ENCODE measurements at places on chromosomes 13 and 19.

- DNase-seq, result no peak
Observed at GRCh38 chr19:50890422-50891252, 17.4 kb downstream of the KLK2 start.

DNA sequence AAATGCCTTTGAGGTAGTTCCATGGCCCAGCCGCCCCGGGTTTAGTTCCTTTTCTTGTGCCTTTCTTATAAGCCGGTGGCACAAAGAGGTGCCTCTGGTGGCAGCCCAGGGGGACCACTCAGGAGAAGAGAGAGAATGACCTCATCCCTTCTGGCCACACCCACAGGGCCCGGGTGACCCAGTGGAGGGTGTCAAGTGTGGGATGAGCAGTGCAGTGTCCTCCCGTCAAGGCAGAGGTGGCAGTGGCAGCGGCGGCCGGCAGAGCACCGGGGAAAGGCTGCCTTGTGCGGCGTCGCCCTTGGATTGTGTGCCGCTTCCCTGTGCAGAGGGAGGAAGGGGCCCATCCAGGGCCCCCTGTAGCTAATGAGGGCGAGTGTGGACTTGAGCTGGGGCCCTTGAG, 47.9 kb downstream of the KDM4B start:
- DNase-seq, result peak; percentile 56

DNA sequence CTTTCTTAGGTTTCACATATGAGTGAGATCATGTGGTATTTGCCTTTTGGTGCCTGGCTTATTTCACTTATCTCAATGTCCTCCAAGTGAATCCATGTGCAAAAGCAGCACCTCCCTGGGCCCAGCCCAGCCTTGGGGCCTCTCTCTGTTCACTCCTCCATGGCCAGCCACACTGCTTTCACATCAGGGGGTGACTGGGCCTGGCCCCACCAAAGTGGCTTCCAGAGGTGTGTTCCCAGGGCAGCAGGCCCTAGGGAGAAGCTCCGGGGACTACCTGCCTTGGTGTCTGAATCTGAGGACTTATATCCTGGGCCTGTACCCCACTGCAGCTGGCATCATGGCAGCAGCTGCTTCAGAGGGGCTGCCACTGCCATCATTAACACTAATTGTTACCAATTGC, 829.9 kb upstream of the SLITRK5 start:
- DNase-seq, result no peak

- no peak for DNase-seq
Observed at GRCh38 chr13:56924401-56924800, 216.3 kb upstream of the PRR20A start.

GRCh38 chr13:40986101-40986856, 32.8 kb downstream of the ELF1 start:
- no peak for DNase-seq

- no peak for DNase-seq
Observed at GRCh38 chr13:63351533-63351932, 1935.9 kb upstream of the PCDH20 start.

GRCh38 chr19:7983286-7983950, 22.0 kb downstream of the ELAVL1 start:
- DNase-seq, result no peak

DNA sequence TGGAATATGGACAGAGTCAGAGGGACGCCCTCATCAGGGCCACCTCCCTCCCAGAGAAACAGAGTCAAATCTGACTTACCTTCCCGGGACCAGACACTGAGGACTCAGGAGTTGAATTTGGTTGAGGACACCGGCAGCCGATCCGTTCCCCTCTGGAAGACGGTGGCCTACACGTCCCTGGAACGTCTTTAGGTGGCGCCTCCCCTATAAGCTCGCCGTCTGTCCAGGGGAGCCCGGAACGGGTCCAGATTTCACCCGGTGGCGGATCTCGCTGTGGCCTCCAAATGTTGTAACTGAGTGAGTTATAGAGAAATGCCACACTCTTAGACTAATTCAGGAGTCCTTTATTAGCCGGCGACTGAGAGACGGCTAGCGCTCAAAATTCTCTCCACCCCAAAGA, 9.0 kb downstream of the TNFSF14 start:
- no peak for DNase-seq

- no peak for DNase-seq
Observed at GRCh38 chr13:84191139-84191538, 308.9 kb upstream of the SLITRK1 start.

DNA sequence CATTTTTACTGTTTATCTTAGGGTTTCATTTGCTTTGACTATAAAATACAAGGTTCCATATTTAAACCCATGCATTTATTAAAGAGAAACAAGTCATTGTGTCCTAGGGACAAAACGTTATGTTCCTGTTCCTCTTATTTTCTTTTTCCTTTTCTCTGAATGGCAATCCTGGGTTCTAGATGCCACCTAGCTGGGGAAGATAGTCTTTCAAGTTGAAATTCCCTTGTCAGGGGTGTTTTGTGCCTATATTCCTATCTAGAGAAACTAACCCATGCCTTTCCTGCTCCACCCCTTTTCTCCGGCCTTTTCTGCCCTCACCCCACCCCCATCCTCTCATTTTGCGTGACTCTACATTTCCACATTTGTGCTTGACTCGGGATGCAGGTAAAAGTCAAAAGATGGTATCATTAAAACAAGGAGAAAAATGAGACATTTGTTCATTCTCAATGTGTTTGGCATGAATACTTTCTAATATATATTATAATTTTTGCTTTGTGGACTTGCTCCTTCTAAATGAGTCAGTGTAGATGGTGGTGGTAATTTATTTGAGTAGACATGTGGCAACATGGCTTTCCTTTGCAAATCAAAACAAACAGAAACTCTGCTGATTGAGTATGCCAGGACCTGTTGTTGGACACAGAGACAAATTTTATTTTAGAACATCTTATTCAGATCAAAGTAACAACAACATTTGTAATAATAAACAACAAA, 26.8 kb upstream of the STARD13 start:
- peak; percentile 18 for DNase-seq

GRCh38 chr13:99653526-99653925, 152.3 kb downstream of the TM9SF2 start:
- DNase-seq, result no peak

DNA sequence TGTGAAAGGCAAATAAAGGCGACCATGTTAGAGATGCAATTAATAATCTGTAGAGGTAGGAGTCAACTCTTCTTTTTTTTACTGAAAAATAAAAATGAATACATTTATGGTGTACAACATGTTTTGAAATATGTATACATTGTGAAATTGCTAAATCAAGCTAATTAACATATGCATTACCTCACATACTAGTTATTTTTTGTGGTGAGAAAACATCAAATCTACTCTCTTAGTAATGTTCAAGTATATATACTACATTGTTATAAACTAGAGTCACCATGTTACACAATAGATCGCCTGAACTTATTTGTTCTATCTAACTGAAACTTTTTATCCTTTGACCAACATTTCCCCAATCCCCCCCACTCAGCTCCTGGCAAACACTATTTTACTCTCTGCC, 143.2 kb downstream of the POU4F1 start:
- DNase-seq, result peak; percentile 22

DNA sequence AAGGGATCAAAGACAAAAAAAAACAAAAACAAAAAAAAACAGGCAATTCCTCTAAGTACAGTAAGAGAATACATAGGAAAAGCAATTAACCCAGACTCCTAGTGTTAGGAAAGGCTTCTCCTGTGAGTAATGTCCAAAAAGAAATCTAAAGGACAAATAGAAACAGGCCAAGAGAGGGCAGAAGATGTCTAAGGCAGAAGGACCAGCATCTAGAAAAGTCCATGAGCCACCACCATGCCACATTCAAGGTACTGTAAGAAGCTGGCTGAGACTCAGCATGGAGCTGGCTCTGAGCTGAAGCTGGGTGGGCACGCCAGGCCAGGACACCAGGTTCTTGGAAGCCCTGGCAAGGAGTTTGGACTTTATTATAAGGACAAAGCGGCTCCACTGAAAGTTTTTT, 118.1 kb upstream of the FRY start:
- peak; percentile 27 for DNase-seq

DNA sequence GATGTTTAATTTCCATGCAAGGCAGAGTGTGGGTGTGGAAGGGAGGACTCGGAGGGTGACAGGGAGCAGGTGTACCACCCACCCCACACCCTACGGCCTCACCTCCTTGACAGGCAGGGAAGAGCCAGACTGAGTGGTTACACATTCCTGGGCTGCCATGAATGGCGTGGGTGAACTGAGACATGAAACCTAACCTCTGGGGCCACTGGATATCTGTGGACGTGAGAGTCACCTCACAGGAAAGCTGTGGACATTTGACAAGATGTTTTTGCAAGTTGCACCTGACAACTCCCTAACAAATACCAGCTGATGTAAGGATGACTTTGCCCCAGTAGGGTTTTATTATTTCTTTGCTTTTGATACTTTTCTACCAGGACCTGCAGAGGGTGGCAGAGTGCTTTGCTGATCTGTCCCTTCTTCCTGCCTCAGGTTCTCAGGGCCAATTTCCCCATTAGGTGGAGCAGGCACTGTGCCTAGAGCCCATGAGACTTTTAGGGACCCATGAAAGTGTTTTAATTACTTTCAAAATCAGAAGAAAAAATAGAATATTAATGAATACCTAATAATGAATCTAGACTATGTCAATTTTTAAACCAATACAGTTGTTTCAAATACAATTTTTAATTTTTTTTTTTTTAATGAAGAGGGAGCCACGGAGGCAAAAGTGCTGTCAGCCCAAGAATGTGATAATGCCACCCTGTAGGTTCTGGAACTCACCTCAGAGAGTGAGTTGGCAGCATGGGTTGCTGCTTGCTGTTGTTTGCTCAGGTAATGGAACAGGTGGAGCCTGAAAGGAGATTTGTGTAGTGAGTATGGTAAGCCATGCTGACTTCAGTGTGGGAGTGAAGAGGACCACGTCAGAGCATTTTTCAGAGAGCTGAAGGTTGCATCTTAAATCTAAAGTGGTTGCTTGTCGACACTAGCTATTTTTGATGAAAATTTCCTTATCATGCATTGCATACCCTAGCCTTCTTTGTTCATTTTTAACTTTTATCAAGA, 58.0 kb upstream of the CYSLTR2 start:
- peak; percentile 80 for DNase-seq

- DNase-seq, result no peak
Observed at GRCh38 chr19:30011051-30011578, 69.1 kb downstream of the URI1 start.

DNA sequence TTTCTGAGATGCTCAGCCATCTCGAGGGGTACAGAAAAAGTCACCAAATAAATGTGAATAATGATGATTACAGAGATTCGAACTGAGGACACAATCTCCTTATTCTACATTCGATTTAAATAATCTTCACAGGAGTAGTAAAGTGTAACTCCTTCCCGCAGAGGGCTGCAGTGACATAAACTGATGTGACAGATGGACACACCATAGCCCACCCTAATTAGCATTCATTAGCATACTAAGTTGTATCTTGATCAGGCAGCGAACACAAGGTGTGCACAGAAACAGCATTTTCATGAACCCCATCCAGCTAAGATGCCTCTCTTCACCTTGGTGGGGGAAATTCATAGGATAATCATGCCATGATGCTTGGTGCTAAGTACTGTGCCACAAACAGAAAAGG, 83.0 kb downstream of the TNFSF11 start:
- DNase-seq, result no peak

DNA sequence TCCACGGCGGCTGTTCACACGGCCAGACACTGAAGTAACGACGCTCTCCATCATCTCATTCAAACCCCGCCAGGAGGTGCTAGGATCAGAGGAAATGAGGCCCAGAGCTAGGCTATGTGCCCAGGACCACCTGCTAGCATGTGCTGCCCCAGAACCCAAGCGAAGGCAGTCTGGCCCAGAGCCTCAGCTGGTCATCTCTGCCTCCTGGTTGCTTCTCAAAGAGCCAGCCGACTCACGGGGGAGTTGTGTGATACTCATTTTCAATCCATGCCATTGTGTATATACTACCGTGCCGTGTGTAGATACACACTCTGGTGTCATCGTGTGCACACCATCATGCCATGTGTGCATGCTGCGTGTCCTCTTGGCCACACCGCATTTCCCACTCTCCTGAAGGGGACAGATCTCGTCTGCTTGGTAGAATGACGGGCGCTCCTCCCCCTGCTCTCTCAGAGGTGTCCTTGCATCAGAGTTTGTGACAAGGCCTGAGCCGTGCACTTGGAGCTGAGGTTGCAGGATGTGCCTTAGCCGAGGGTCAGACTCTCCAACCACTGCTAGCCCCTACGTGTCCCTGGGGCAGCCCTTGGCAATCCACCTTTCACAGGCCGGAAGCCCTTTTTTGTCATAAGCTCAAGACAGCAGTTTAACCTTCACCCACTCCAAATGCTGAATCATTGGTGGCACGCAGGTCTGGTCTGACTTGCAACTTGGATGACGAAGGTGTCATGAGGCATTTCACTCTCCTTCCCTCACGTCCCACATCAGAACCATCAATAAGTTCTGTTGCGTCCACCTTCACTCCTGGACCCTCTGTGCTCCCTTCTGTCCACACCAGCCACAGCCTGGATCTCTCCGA, 130.4 kb downstream of the CRYL1 start:
- no peak for DNase-seq

GRCh38 chr13:37364007-37364406, 234.6 kb downstream of the POSTN start:
- DNase-seq, result no peak

- DNase-seq, result no peak
Observed at GRCh38 chr13:21075379-21076249, 14.2 kb upstream of the LATS2 start.

DNA sequence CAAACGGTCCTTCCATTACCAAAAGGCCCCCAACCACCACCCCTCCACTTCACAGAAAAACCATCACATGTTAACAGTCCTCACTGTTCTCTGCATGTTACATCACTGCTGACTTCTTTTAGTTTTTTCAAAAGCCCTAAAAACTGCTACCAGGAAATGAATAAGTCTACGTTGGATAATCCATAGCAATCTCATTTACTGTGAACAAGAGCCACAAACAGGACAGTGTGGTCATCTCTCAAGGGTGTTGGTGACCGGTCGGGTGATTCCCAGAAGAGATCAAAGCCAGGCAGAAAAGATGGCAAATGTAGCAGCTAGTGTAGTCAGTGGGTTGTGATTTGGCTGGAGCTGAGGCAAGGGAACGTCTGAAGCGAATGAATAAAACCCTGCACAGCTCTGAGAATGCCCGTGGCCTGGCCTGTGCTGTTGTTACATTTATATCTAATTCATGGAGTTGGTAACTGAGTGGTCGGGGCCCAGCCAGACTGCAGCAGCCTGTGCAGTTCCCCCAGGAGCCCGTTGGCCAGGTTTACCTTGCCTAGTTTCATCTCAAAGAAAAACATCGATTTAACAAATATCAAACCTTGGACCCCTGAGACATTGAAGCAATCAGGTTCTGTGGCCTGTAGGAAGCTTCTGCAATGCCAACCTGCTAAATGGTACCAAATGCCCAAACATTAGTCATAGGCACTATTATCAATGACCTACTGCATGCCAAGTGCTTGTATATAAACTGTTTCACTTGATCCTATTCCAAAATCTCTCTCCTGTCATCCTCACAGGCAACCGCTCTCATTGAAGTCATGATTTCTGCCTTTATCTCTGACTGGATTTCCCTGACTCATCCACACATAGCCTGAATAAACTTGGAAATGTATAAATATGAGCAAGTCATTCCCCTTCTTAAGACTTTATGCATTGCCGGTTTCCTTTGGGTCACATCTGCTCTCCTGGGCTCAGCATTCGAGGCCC, 153.8 kb upstream of the SERP2 start:
- no peak for DNase-seq

- peak; percentile 50 for DNase-seq
Observed at GRCh38 chr19:56566904-56567273, 379 bp upstream of the ZNF470 start.

Measured in MV-4-11 (cell line).